ENCODE measurements at places on chromosomes 1 and 21.

DNA sequence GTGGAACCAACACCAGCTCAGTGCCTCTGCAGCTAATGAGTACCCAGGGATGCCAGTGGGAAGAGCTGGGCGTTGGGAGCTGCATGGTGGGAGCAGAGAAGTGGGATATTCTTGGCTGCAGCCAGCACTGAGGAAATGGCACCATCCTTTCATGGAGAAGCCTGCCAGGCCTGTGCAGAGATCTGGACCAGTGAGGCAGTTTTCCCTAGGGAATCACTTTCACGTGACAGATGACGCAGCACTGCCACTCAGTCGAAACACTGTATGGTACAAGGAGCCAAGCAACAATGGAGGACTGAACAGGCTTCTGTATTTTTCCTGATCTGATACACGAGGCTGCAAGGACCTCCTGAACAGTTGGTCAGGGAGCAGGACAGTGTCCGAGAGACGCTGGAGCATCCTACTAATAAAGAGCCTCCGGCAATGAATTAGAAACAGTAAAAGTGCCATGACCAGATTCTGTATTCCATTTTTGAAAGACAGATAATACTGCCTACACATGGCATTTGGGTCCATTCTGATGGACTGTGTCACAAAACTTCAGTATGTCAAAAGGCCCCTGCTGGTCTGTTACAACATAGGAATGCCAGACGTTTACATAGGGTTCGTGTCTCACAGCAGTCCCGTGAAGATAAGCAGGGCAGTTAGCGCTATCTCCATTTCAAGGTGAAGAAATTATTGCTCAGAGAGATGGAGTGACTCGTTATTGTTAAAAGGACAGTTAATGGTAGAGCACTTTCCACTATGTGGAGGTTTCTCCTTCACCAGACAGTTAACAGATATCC, 44.0 kb upstream of the LMO4 start:
- peak; percentile 4 for DNase-seq

GRCh38 chr1:2417833-2418225, 5.5 kb upstream of the PEX10 start:
- DNase-seq, result no peak

DNA sequence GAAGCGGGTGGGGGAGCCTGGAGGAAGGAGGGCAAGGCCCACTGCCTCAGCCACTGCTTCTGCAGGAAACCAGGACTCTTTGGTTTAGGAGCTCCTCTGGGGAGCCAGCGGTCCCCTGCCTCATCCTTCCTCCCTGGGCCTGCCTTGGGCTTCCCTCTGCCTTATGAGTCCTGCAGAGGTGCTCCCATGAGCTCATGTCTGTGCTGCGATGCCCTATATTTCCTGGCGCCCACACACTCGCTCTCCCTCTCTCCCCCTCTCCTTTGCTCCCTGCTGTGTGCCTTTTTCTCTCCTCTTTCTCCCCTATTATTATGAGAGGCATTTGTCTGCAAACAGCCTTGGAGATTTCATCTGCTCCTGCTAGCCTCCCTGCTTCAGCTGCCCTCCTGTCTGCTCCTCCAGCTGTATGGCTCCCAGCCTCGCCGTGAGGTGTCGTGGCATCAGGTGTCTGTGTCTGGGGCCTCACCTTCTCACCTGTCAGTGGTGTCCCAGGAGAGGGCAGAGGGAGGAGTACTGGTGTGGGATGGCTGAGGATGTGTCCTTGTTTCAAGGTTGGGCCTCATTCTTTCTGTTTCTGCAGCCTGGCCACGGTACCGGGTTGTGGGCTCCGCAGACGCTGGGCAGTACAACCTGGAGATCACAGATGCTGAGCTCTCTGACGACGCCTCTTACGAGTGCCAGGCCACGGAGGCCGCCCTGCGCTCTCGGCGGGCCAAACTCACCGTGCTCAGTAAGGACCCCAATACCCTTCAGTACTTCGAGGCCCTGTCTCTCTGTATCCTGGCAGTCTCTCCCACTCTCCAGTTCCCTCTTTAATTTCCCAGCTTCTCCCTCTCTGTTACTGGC, 84.2 kb downstream of the KIRREL1 start:
- DNase-seq, result no peak

DNA sequence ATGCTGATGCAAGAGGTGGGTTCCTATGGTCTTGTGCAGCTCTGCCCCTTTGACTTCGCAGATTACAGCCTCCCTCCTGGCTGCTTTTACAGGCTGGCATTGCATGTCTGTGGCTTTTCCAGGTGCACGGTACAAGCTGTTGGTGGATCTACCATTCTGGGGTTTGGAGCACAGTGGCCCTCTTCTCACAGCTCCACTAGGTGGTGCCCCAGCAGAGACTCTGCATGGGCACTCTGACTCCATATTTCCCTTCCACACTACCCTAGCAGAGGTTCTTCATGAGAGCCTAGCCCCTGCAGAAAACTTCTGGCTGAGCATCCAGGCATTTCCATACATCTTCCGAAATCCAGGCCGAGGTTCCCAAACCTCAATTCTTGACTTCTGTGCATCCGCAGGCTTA, 989.0 kb downstream of the PLA2G4A start:
- DNase-seq, result no peak

GRCh38 chr1:232274236-232274855, 355.6 kb downstream of the SIPA1L2 start:
- DNase-seq, result peak; percentile 50

GRCh38 chr1:115650961-115651360, 9.2 kb downstream of the VANGL1 start:
- DNase-seq, result no peak

DNA sequence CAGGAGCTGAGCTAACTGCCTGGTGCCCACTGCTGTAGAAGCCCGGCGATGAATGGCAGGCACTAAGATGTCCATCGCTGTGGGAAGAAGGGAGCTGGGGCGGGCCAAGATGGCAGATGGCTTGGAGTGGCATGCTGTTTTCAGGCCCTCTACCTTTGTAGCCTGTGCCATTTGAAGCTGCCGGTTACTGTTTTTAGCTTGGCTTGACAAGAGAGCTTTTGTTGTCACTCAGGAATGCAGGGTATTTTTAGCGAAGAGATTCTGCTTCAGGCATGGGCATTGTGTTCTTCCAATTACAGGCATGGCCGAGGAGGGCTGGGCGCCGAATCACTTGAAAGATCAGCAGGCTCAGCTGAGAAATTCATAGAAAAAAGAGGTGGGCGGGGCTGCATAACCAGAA, 348.7 kb downstream of the RPS6KC1 start:
- DNase-seq, result no peak

DNA sequence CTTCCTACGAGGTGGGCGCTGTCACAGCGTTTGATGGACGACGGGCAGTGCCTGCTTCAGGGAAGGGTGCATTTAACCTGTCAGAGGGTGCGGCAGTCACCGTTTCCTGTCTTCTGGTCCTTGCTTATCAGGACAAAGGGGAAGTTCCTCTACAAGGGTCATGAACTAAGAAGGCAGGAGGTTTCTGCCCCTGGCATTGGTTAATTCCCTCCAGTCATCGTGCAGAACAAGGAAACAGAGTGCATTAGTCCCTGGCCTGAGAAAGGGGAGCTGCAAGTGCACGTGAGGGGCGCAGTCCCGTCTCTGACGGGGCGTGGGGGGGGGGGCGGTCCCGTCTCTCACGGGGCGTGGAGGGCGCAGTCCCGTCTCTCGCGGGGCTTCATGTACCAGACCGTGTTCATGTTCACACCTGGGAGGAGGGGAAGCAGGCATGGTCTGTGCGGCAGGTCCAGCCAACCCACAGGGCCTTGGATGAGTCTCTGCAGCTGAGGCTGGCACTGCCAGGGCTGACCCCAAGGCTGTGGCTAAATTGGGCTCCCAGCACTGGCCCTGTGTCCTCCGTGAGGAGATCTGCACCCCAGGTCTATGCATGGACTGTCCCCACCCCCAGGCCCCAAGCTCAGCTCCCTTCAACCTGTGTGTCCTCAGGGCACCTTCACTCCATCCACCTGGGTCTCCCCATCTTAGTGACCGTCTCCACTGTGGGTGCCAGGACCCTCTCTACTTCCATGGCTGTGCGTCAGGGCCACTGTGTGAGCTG, 89.2 kb upstream of the COL6A1 start:
- no peak for DNase-seq

DNA sequence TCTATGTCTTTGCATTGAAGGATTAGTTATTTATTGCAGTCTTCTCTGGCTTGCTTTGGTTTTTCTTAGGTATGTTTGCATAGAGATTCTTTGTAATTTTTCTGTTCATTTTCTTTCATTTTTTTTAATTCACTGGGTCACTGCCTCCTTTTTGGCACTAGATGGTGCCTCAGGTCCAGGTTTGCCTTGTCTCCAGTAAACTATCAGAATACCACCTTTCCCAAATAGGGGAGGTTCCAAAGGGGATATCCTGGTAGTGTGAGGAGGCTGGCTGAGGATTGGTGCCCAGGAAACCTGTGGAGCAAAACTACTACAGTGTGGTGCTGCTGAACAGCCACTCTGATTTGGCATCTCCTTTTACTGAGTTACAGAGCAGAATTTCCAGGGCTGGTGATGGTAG, 257.1 kb downstream of the KCTD3 start:
- DNase-seq, result no peak

DNA sequence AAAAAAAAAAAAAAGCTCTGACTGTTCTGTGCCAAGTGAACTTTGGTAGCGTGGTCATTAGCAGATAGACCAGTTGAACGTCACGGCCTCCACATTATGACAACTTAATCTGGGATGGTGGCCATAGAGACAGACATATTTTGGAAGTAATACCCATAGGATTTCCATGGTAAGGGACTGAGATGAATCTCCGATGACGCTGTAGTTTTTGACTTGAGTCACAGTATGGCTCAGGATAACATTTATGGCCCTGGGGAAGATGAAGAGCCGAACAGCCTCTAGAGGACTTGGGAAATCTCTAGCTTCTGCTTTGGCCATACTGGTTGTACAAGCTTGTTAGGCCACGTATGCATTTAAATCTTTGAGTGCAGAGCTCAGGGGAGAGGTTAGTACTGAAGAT, 214.0 kb downstream of the KCNJ6 start:
- no peak for DNase-seq

- no peak for DNase-seq
These were observed 90.8 kb downstream of the NFIA start for GRCh38 chr1:61173118-61173517.

DNA sequence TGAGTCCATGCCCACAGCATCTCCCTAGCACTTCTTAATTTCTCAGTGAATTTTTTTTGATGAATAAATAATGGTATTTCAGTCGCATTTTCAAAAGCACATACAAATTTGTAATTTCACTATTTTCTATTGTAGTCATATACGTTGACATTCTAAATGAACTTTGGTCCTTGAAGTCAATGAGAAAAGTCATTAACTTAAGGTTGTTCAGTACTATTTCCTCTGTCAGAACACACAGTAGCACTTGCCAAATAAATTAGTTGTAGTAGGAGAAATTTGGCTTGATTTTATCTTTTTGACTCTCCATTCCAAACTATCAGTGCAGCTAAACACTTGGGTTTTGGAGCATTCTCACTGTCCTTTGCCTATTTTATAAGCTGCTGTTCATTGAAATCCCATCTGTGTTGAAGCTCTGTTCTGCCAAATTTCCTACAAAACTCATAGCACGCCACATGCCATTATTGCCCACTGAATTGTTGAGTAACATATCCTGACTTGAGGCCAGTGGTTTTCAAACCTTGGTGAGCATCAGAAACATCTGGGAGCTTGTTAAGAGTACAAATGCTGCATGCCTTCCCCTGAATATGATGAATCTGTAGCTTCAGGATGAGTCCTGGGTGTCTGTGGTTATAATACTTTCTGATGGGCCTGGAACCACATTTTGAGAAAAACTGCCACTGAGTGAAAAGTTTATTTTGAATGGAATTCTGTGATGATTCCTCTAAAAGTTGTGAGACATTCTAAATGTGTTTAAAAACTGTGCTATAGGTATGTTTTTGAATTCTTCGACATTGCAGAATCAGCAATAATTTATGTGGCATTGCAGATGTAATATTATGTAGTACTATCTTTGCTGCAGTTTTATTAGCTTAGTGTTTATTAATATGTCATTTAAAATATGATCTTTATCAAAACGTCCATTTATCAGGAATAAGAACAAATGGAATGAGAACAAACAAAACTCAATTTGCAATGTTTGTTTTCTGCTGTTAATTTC, 78.9 kb downstream of the DNM3 start:
- no peak for DNase-seq

GRCh38 chr1:10973552-10973951, 38.9 kb upstream of the TARDBP start:
- peak; percentile 43 for DNase-seq

- no peak for DNase-seq
These were observed 20.1 kb upstream of the PDE4B start for GRCh38 chr1:65772607-65773006.

DNA sequence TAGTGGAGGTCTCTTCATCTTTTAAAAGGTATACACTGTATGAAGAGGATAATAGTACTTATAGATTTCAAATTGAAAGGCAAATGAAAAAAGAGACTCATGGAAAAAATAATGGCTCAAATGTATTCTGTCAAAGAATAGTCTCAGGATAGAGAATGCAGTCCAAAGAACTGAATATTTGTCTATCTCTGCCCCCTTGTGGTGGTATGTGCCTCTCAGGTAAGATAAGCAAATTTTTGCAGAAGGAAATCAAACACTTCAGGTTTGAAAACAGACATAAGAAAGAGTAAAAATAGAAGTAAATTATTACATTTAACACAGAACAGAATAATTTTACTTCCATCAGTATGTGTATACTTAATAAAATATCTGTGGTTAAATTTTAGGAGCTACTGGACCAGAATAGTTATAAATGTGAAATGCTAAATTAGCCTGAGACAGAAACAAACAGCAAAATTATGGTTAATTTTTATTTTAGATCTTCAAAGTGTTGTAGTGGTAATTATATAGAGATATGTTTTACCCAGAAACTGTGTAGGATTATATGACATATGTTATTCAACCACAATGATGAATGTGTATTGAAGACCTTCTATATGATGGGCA, 164.4 kb upstream of the PALMD start:
- peak; percentile 32 for DNase-seq

GRCh38 chr1:63946866-63947491, 173.2 kb downstream of the ROR1 start:
- DNase-seq, result peak; percentile 45

DNA sequence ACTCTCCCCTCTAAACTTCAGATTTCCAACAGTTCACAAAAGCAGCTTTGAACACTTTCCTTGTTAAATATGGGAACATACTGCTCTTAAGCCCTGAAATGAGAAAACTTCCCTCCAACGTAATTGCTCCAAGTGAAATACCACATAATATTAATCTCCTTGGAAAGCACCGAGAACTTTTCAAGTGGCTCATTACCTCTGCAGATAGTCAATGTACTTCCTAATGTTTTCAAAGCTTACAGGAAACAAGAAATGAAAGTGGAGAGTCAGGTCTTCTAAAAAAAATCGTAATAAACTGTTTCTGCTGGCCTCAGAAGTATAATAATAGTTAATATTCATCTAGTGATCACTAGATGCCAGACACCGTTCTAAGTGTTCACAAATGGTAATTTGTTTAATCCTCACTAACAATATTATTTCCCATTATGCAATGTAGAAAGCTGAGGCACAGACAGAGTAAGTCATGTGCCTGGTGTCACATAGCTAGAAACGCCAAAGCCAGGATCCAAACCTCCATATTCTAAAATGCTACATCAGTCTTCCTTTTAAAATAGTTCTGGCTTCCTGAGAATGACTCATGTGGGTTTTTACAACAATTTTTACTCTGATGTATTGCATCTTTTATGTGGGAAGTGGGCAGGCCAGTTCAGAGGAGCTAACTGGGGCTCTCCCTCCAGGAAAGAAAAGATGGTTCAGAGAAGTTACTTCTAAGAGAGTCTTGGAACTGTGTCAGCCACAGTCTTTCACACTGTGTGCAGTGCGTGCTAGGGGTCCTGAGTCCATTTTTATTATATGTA, 177.2 kb downstream of the PLPPR4 start:
- DNase-seq, result peak; percentile 84

GRCh38 chr1:15500184-15501178, 23.5 kb downstream of the CASP9 start:
- DNase-seq, result no peak

- DNase-seq, result no peak
These were observed 103.3 kb downstream of the RERE start for GRCh38 chr1:8714173-8714572.

All from astrocyte (in vitro differentiated cells and primary cell).